EH (cell line): ENCODE measurements at places on chromosomes 6 and 20.

- DNase-seq, result no peak
Observed at GRCh38 chr20:49668181-49668877, 45.3 kb downstream of the B4GALT5 start.

- no peak for DNase-seq
Observed at GRCh38 chr20:59421920-59422637, 121.7 kb downstream of the EDN3 start.

DNA sequence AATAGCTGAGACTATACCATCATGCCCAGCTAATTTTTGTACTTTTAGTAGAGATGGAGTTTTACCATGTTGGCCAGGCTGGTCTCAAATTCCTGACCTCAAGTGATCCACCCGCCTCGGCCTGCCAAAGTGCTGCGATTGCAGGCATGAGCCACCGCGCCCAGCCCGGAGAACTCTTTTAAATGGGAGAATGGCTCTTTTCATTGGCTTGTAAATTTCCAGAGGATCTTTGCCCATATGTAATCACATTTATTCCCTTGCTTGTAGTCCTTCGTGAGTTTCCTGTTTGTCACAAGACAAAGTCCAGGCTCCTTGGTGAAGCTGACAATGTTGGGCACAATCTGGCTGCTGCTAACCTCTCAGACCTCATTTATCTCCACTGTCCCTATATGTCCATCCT is 135.1 kb downstream of the CEP57L1 start:
- DNase-seq, result no peak

DNA sequence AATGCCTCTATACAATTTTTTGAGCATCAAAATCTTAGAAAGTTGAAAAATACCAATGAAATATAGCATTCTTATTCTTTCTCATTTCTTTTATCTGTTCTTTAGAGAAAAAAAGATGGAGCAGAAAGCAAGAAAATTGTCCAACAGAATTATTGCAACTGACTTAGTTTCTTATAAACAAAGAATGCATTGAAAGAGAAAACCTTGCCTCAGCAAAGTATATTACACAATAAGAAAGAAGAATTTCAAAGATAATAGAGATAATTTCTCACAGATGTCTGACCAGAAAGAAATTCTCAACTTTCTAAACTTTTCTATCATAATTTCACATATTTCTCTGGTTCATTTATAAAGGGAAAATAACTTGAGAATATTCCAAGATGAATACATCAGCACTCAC is 47.0 kb upstream of the PRND start:
- DNase-seq, result no peak

DNA sequence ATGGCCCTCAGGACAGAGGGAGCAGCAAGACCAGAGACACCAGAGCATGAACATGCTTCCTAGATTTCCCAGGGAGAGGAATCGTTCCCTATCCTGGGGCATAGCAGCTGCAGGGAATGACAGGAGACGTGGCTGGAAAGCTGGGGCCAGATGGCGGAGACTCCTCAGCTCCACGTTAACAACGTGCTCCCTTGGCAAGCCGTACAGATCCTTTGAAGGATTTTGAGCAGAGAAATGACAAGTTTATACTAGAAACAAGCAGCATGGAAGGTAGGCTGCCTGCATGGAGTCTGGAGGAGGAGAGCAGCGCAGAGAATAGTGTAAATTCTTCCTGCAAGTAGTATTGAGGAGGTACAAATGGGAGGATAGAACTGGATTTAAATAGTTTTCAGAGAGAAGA is 11.7 kb downstream of the MYLIP start:
- DNase-seq, result no peak

DNA sequence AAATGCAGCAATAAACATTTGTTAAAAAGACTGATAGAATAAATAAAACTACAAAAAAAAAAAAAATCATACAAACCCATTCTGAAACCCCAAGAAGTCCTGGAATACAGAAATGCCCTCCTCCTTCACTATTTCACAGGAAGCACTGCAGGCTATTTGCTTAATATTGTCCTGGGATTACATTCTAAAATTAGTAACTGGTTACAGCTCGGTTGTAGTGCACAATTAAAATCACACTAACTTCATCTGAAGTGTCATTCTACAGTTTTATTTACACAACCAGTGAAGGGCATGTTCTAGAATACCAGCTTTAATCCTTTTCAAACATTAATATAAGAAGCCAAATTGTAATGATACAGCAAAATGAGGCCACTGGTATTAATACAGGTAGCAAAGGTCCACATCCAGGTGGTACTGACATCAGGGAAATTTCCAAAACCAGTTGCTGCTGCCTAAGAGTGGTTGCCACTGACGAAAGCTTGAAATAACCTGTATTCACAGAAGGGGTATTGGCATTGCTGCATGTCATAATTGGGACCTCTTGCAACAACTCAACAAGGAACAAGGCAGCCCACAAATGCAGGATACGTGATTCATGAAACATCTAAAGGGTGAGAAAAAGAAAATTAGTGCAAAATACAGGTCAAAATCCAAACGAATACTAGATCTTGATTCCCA is 26.9 kb downstream of the AKIRIN2 start:
- no peak for DNase-seq

- DNase-seq, result peak; percentile 84
Observed at GRCh38 chr6:11434565-11435326, 102.8 kb upstream of the TMEM170B start.

DNA sequence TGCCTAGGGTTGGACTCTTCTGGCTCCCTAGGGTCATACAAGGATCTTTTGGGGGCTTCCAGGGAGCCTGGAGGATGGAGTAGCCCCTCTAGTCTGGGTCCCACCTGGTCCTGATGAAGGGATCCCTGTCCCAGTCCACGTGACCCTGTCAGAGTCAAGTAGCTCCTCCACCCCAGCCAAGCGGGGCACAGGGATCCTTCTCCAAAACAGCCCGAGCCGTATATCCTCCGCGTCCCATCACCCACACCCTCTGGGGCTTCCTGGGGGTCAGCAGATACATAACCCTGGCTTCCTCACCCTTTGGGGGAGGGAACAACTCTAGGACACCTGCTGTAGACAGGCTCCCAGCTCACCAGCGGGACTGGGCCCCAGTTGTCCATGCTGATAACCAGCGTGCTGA is 28.0 kb downstream of the BPIFB1 start:
- DNase-seq, result no peak

GRCh38 chr6:56953597-56954402 is 1.1 kb upstream of the BEND6 start:
- peak; percentile 36 for DNase-seq

DNA sequence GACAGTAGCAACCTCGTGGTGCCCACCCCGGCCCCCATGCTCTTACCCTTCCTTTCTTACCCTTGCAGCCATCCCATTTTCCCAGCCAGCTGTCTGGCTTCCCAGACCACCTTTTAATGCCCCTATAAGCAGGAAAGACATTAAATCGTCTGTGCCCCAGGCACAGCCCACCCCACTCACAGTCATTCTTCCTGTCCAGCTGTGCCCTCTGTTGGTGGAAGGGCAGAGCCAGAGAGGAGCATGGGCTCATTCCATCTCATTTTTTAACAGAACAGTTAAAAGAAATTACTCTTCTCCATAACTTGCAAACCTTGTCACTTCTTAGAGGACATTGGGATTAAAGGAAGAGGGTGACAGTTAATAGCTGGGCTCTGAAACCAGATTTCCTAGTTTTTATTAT is 240.5 kb downstream of the NRN1 start:
- peak; percentile 16 for DNase-seq

DNA sequence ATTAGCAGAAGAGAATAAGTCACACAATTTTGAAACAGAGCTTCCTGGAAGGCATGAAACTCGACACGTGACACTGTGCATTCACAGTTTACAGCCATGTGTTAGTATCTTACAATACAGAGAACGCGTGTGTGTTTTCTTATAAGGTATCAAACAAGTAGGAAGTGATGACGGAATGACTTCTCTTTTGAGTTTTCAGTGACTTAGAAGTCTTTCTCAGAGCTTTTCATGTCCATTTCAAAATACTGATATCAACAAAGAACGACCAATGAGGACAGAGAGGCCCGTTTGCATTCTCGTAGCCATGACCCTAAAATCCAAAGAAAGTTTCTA is 36.6 kb upstream of the DUSP22 start:
- DNase-seq, result no peak

- DNase-seq, result peak; percentile 35
Observed at GRCh38 chr20:10861619-10862018, 187.8 kb upstream of the JAG1 start.

DNA sequence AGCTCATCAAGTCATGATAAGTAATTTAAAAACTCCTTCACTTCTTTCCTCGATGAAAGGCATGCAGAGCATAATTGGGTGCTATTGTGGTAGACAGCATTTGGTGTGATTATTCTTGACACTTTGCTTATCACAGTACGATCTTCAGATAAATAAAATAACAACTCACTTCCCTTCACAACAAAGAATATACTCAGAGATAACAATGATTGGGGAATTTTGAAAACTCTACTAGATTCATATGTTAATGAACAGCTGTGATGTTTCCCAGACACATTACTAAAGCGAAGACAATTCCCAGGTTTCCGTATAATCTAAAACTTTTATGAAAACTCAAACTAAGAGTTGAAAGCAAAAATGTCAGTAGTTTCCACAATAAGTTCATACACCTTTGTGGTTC is 670.6 kb upstream of the EPHA7 start:
- DNase-seq, result no peak

DNA sequence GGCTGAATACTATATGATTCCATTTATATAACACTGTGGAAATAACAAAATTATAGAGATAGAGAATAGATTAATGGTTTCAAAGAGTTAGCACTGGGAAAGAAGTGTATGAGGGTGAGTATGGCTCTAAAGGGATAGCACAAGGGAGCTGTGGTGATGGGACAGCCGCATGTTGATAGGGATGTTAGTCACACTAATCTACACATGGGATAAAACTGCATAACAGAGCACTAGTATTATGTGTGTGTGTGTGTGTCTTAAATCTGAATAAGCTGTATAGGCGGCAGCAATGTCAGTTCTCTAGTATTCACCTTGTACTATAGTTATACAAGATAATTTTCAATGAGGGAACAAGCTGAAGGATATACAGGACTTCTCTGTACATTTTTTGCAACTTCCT is 5.8 kb downstream of the CGA start:
- no peak for DNase-seq

GRCh38 chr6:109457562-109457996 is 2.0 kb upstream of the MICAL1 start:
- DNase-seq, result peak; percentile 54

GRCh38 chr6:161237176-161237575 is 36.7 kb downstream of the AGPAT4 start:
- peak; percentile 10 for DNase-seq

GRCh38 chr6:137792160-137793033 is 74.7 kb upstream of the TNFAIP3 start:
- DNase-seq, result no peak

DNA sequence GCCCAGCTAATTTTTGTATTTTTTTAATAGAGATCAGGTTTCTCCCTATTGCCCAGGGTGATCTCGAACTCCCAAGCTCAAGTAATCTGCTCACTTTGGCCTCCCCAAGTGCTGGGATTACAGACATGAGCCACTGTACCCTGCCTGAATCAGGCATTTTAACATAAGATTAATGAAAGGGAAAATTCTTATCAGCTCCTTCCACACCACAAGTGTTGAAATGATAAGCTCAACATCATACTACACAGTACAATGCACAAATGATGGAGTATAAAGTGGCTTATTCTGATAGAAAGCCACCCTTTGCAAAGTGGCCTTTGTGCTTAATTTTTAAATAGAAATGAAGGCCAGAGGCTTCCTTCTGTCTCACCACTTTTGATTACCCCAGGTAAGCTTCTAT is 71.3 kb upstream of the MCHR2 start:
- no peak for DNase-seq

DNA sequence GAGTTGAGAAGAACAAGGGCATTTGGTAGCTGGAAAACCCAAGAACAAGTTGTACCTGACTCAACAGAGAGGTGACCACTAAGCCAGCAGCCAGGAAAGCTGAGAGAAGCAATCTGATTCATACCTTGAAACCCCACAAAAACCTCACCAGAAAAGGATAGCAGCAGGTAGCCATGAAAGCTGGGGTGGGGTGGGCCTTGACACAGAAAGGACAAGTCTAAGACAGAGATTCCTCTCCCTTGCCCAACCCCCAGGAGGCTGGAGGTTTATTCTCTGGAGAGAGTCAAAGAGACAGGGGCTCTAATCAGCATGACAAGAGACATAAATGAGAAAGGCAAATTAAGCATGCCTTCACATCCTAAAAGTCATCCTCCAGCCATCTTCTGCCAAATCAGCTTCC is 151.7 kb upstream of the DST start:
- no peak for DNase-seq

DNA sequence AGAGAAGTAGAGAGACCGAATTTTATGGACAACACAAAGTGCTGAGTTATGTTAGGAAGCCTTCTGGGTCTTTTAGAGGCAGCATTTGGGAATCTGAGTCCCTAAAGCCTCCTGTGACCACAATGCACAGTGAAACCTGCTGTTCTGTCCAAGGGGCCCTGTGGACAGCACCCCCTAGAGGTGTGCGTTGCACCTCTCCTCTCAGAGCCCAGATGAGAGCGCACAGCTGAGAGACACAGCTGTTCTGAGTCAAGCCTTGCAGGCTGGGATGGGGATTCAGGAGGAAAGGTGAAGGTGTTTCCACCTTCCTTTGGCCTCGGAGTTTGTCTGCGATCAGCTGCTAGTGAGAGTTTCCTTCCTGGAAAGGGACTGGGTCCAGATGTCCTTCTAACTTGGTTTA is 13.0 kb downstream of the PCK1 start:
- no peak for DNase-seq

GRCh38 chr6:44635486-44635885 is 248.0 kb downstream of the CDC5L start:
- no peak for DNase-seq

GRCh38 chr6:147642458-147642857 is 134.0 kb downstream of the SAMD5 start:
- peak; percentile 89 for DNase-seq

- no peak for DNase-seq
Observed at GRCh38 chr6:7080311-7080710, 27.4 kb upstream of the RREB1 start.

GRCh38 chr20:36786663-36787062 is 13.1 kb upstream of the DSN1 start:
- DNase-seq, result no peak

GRCh38 chr6:113709936-113710509 is 147.1 kb upstream of the MARCKS start:
- DNase-seq, result no peak

- no peak for DNase-seq
Observed at GRCh38 chr6:166751051-166751595, 124.1 kb upstream of the RPS6KA2 start.
